ENCODE measurements at places on chromosomes 5 and 9.

DNA sequence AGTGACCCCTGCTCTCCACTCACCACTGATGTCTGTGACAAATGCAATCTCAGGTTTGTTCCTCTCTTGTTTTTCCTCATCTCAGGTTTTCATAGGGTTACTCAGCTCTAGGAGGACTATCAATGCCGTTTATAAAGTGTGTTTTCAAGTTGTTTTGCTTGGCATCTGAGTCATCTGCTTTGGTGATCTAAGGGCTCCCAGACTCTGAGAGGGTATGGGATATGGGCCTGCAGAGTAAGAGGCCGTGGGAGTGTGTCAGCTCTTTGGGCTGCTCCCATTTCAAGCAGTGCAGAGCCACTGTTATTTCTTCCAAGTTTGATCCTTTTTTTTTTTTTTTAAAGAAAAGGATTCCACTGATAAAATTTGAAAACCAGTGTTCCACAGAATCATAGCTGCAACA, 46.3 kb downstream of the NNT start:
- DNase-seq: no peak

GRCh38 chr9:97519441-97519970, 18.0 kb downstream of the TMOD1 start:
- DNase-seq: no peak

DNA sequence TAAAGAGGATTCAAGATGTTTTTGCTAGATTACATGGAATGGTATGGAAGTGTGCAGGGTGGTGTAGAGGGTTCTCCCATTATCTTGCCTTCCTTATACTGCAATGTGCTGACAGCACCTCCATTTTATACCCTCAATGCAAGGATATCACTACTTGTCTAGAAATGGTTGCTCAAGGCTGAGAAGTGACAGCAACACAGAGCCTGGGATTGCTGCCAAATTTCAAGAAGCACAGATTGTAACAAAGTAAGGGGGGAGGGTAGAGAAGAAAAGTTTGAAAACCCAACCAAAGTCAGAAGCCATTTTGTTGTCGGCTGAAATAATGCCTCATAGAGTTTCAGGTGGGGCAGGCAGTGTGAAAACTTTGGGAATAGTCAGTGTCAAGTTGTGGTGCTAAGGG, 29.8 kb downstream of the PCDHAC2 start:
- no peak for DNase-seq

DNA sequence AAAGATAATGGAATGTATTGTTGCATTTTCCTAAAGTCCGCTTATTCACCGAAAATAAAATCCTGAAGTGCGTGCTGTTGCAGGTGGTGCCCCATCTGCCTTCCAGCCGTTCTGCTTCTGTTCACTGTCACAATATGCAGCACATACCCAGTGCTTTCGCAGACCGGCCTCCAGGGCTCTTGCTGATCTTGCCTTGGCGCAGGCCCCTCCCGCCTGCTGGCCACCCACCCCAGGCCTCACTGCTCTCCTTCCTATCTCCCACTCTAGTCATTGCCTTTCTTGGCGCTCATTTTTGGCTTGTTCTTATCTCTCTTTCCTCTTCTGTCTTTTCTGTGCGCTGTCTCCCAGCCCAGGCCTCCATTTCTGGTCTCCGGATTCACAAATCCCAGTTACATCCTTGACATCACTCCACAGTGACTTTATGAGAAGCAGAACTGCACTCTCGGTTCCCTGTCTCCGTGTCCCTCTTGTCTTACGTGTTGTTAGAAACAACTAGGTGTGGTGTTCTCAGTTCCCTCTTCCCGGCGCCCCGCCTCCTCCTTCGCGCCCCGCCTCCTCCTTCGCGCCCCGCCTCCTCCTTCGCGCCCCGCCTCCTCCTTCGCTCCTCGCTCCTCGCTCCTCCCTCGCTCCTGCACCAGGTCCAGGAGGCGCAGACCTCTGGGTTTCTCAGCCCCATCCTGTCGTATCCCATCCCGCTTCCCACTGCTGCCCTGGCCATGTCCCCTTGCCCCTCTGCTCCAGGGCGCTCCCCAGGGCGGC, 201.7 kb upstream of the OTULINL start:
- no peak for DNase-seq

GRCh38 chr9:77759391-77759790, 111.3 kb upstream of the GNA14 start:
- DNase-seq: no peak

DNA sequence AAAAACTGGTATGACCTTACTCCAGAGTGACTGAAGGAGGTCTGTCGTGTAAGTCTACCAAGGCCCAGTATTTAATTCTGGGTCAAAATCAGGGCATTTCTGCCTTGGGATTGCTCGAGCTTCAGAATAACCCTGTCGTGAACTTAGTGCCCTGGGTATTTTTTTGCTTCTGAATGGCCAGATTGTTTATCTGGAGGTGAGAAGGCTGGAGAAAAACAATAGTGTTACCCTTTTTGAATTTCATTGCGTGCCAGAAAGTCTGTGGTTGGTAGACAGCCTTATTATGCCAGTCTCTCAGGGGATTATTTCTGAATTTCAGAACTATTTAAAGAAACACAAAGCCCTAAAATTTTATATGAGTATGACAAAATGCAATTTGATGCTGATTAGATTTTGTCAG, 323.4 kb downstream of the CSNK1G3 start:
- DNase-seq: no peak

GRCh38 chr5:37283214-37283820, 34.1 kb upstream of the CPLANE1 start:
- no peak for DNase-seq
